SJCRH30 (cell line): ENCODE measurements at places on chromosomes 7 and 10. TPM values are rescaled to one million over a fixed set of nuclear protein-coding genes. Genes with fewer than 3 reads are reported as not detected.

- DNase-seq, result no peak
These were observed 250.9 kb downstream of the KIAA1217 start for GRCh38 chr10:24459836-24460235.

- no peak for DNase-seq
These were observed 107.6 kb downstream of the ADCY1 start for GRCh38 chr7:45681596-45682357.

DNA sequence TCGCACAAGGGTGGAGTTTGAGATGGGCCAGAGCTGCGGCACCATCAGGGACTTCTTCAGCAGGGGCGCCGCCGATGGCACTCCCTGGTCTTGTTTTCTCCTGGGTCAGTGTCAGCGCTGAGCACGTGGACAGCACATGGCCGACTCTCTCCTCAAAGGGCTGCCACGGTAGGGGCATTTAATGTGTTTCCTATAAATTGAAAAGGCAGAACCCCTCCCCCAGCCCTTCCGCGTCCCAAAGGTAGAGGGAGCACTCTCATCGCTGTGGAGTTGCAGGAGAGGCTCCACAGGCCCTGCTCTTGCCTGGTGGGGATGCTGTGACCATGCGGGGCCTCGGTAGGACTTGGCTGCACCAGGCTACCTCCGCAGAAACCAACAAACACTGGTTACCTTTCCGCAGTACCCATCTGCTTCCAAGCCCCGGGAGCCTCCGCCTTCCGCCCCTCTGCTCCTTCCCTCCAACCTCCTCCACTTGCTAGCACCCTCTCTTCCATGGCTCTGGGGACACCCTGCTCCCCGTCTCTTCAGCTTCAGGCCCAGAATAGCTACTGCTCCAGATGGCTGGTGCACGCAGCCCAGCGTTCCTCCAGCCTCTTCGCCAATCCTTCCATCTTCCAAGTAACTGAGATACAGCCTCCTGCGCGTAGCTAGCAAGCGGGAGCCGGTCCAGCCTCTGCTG lies 166.3 kb upstream of the ADCY1 start:
- DNase-seq, result no peak

DNA sequence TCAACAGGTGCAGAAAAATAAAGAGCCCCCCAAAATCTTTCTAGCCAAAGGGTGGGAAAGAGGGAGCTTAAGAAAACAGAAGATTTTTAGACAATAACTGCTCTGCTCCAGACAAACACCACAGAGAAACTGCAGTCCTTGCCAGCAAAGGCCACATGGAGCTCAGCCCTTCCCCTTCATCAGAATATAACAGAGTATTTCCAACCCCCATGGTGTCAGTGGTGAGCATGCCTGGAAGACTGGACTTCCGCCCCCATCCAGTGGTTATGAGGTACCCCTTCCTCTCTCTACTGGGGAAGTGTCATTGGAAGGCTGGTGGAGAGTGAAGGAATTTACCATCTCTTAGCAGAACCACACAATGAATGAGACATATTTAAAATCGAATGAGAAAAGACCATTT lies 1007.3 kb upstream of the CELF2 start:
- DNase-seq, result no peak

DNA sequence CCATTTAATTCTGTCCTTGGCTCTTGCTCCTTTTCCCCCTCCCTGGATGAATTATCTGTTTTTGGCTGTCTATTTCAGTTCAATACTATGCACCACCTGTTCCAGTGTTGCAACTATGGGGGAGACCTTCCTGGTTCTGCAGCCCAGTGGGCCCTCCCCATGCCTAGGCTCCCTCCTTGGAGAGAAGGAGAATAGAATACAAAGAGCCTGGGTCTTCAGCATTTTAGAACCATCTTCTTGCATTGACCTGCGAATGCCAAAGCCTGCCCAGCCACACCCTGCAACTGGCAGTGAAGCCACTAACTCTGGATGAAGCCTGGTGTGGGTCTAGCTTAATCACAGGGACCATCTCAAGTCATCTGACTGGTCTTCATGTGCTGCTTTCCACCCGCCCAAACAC lies 207.1 kb downstream of the HERPUD2 start:
- no peak for DNase-seq

DNA sequence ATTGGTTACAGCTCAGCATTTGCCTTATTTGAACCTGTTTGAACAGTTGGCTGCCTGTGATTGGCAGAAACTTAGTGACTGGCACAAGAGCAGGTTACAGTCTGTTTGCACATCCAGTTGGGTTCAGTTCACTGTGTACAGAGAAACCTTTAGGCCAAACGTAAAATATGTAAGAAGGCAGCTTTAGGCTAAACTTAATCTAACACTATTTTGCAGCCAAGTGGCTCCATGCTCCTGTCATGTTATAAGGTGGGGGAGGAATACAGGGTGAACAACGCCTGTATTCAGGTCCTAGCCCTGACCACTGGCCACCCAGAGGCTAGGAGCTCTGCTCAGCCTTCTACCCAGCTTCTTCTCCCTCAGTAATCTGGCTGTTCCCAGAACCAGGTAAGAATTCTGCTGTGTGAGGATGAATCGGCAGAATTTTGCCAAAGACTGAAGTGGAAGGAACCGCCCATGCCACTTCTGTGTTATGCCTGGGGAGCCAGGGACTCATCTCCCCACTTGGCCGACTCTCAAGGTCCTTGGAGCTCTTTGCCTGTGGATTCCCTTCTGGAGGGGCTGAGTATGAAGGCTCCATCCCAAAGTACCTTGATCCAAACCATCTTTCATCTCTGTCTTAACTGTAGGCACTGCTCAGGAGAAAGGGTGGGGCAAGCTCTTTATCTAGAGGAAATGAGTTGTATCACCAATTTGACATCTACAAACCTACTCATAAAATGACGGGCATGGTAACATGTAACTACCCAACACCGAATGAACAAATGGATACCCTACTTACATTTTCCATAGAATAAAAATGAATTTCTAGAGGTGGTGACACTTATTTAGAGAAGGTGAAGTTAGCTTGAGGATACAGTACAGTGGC lies 164.4 kb upstream of the NAMPT start:
- DNase-seq, result no peak

DNA sequence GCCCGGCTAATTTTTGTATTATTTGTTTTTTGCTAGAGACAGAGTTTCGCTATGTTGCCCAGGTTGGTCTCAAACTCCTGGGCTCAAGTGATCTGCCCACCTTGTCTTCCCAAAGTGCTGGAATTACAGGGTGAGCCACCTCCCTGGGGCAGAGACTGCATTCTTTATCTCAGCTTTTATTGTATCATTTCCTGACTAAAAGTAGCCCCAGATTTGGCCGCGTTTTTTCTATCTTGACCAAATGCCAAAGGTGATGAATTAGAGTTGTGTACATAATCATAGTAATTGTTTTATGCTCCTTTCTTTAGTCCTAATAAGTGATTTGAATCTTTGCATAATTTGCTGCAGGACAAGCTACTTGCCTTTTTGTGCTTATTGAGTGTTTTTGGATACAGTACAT lies 3.1 kb upstream of the SMNDC1 start:
- DNase-seq, result no peak

DNA sequence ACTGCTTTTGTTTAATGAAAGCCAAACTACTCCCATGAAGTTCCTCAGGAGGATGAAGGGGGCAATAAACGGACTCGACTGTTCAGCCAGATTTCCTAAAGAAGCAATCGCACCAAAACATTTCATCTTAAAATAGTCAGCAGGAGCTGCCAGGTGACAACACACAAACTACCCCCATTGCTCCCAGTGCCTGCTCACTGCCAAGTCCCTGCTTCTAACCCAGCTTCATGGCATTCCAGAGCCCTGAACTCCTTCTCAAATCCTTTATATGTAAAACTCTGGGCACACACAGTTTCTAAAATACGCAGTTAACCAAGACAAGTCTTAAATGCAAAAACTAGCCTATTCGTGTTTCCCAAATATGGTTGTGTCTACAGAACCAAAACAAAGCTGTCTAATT lies 110.0 kb downstream of the SORBS1 start:
- no peak for DNase-seq

- no peak for DNase-seq
These were observed 275.9 kb downstream of the PRPF18 start for GRCh38 chr10:13862546-13863233.

DNA sequence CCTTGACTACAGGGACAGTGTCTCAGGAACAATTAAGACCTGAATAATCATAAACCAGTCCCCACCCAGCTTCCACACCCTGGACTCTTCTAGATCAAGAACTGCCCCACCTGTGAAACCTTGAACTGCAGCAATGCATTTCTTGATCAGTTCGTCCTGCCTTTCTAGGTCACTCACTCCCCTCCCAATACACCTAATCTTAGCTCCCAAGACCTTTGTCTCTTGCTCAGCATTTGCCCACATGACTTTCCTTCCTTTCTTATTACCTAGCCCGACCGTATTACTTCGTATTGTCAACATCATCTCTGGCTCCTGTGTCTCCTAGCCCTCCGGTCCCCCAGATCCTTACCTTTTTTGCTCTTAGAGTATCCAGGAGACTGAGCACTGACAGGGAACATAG lies 5.5 kb upstream of the NAMPT start:
- no peak for DNase-seq

DNA sequence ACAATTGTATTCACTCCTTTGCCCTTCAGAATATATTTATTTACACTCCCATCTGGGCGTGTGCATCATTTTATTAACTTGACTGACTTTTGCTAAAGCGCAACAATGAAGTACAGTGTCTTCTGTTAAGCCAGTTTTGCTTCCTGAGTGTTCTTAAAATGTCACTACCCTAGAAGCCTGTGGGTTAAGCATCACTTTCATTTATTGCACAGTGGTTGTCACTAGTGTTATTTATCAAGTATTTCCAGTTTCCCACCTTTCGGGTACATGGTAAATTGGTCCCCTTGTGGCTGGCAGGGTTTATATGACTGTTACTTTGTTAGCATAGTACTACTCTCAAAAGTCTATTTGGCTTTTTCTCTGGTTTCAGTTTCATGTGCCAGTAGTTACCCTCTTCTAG lies 3.3 kb downstream of the HILPDA start:
- DNase-seq, result no peak

GRCh38 chr7:6648815-6649104 lies 11.6 kb downstream of the ZNF316 start:
- DNase-seq, result no peak

NCF1 gene
- total RNA-seq, result not detected in 2 replicates

TFEC gene
- 0.47 TPM in 1 of 2 replicates, not detected in the other for total RNA-seq

GOLGA7B gene
- total RNA-seq, result 0.35 and 0.93 TPM in 2 replicates

IMPDH1 gene
- 43.2 and 47.9 TPM in 2 replicates for total RNA-seq

NPFFR1 gene
- total RNA-seq, result not detected in 2 replicates
